ENCODE measurements at places on chromosomes 12 and 14.

- peaks cover 3% of the 10 kb centered on the region for H3K27me3 ChIP-seq
- H3K4me1 ChIP-seq, result peaks cover 31% of the 10 kb centered on the region
- DNase-seq, result no peak
- no peaks in the 10 kb centered on the region for H3K36me3 ChIP-seq
Observed at GRCh38 chr14:61611880-61612630, 83.3 kb upstream of the HIF1A start.

- H3K36me3 ChIP-seq, result no peaks in the 10 kb centered on the region
- peaks cover 14% of the 10 kb centered on the region for H3K4me1 ChIP-seq
- peak overlapping the region; percentile 75 for H3K4me3 ChIP-seq
- peak; percentile 64 for DNase-seq
- H3K27ac ChIP-seq, result peak overlapping the region; percentile 92
Observed at GRCh38 chr12:120402217-120402616, 33.3 kb upstream of the MSI1 start.

DNA sequence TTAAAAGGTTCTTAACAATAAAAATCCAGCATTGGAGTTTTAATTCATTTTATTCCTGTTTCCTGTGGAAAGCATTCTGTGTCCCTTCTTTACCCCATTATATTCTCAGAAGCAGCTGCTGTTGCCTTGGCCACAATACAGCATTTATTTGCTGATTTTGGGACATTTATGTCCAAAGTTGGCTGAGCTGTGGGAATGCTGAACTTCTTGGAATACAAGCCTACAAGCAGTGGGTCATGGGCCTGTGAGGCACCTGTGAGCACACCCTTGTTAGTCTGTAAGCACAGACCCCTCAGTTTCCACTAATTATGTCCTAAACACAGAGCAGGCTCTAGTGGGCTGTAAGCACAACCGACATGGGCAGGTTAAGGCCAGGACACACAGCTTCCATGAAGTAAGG lies 122.2 kb upstream of the IGF1 start:
- H3K27ac ChIP-seq, result no peak overlapping the region
- no peak for DNase-seq
- no peaks in the 10 kb centered on the region for H3K36me3 ChIP-seq
- no peak overlapping the region for H3K4me3 ChIP-seq
- H3K4me1 ChIP-seq, result no peaks in the 10 kb centered on the region
- peaks cover 4% of the 10 kb centered on the region for H3K27me3 ChIP-seq

GRCh38 chr12:83676781-83677295 lies 990.1 kb downstream of the TMTC2 start:
- no peak for DNase-seq
- H3K4me3 ChIP-seq, result no peak overlapping the region
- no peaks in the 10 kb centered on the region for H3K4me1 ChIP-seq
- no peaks in the 10 kb centered on the region for H3K27me3 ChIP-seq
- no peak overlapping the region for H3K27ac ChIP-seq

DNA sequence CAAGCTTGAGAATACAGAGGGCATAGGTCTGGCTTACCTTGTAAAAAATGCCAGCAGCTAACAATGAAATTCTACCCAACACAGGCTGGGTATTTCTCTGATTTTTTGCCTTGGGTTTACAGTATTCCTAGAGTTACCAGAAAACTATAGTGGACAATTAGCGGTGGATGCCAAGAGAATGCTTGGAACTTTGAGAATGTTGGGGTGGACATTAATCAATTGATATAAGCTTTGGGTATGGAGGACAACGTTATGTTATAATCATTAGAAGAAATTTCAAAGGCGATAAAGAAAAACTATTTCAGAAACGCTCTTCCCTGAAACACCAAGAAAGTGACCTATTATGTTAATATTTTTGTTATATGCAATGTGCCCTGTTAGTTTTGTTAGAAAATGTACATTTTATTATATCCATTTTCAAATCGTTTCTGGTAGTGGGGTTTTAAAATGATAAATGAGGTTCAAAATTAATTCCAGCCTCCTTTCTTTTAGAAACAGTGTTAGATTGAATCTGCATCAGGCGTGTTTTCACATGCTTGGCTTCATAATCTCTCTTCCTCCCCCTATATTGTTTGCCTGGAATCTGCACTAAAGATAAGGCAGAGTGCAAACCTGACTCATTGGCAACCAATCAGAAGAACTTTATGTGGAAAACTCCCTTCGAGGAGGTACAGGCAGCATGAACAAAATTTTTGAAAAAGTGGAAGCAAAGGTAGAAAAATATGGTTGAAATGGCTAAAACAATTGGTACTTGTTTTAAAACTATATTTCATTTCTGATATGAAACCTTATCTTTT lies 1.4 kb upstream of the PTPRQ start:
- H3K27ac ChIP-seq, result no peak overlapping the region
- no peak for DNase-seq
- H3K4me1 ChIP-seq, result no peaks in the 10 kb centered on the region

DNA sequence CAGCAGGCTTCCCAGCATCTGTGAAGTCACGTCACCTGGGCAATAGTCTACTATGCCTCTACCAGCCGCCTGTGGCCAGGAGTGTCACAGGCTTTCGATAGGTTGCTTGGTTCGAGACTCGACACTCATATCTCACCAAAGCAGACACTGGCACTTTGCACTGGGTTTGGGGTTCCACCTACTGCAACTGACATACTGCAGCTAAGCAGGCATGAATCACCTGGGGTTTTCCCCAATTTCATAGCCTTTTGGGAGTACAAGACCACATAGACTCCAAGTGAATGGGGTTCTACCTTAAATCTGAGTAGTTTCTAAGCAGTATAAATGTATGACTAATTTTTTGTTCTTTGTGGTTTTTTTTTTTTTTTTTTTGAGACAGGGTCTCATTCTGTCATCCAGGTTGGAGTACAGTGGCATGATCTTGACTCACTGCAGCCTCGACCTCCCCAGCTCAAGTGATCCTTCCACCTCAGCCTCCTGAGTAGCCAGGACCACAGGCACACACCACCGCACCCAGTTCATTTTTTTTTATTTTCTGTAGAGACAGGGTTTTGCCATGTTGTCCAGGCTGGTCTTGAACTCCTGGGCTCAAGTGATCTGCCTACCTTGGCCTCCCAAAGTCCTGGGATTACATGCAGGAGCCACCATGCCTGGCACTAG lies 32.1 kb downstream of the DMAC2L start:
- peak overlapping the region; percentile 7 for H3K4me3 ChIP-seq
- H3K4me1 ChIP-seq, result peaks cover 37% of the 10 kb centered on the region
- DNase-seq, result no peak
- no peaks in the 10 kb centered on the region for H3K36me3 ChIP-seq

DNA sequence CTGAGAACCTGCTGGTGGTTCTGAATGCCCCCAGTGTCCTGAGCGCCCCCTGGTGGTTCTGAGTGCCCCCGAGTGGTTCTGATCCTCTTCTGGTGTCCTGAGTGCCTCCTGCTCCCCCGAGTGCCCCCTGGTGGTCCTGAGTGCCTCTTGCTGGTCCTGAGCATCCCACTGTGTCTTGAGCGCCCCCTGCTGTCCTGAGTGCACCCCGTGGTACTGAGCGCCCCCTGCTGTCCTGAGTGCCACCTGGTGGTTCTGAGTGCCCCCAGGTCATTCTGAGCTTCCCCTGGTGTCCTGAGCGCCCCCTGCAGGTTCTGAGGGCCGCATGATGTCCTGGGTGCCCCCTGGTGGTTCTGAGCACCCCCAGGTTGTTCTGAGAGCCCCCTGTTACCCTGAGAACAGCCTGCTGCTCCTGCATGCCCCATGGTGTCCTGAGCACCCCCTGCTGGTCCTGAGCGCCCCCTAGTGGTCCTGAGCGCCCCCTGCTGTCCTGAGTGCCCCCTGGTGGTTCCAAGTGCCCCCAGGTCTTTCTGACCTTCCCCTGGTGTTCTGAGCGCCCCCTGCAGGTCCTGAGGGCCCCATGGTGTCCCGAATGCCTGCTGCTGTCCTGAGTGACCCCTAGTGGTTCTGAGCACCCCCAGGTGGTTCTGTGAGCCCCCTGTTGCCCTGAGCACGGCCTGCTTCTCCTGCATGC lies 1165.4 kb downstream of the TMEM121 start:
- H3K27ac ChIP-seq, result no peak overlapping the region
- no peak overlapping the region for H3K4me3 ChIP-seq
- H3K4me1 ChIP-seq, result no peaks in the 10 kb centered on the region
- peaks cover 8% of the 10 kb centered on the region for H3K27me3 ChIP-seq
- H3K36me3 ChIP-seq, result peaks cover 10% of the 10 kb centered on the region

GRCh38 chr14:96100161-96101064 lies 61.3 kb downstream of the C14orf132 start:
- H3K4me3 ChIP-seq, result no peak overlapping the region
- peak; percentile 91 for DNase-seq
- H3K4me1 ChIP-seq, result peaks cover 34% of the 10 kb centered on the region

- peaks cover 3% of the 10 kb centered on the region for H3K27me3 ChIP-seq
- DNase-seq, result no peak
- H3K4me3 ChIP-seq, result no peak overlapping the region
- no peaks in the 10 kb centered on the region for H3K4me1 ChIP-seq
Observed at GRCh38 chr14:63413009-63413408, 94.3 kb upstream of the GPHB5 start.

- no peak overlapping the region for H3K27ac ChIP-seq
- no peak overlapping the region for H3K4me3 ChIP-seq
- peaks cover 3% of the 10 kb centered on the region for H3K36me3 ChIP-seq
Observed at GRCh38 chr14:99136047-99136400, 136.0 kb downstream of the BCL11B start.

DNA sequence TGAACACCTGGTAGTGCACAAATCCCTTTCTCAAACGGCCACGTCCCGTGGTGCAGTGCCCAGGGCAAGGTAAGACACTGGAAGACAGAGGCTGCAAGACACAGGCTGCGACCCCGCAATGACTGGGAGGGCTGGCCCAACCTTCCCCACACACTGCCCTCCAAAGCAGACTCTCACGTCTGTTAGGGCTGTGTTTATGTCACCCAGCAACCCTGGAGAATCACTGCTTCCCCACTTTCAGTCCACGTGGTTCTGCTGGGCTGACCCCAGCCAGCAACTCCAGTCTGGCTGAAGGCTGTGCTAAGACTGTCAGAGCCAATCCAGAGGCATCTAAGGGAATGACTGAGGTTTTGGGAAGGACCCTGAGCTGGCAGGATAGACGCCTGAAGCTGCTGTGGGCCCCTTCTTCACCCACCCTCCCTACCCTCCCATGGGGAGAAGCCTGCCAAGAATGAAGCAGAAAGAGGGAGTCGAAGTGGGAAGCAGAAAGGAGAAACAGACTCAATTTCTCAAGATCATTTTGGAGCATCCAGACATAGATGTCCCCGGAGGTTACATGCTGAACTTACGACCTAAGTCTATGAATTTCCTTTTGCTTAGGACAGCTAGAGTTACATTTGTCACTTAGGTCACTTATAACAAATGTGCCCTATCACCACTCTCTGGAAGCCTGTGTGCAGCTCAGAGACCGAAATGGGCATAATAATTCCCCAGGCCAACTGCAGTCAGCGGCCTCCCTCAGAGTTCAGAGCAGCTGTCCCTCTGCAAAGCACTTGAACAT lies 11.7 kb downstream of the KDM2B start:
- H3K36me3 ChIP-seq, result no peaks in the 10 kb centered on the region
- H3K4me1 ChIP-seq, result peaks cover 6% of the 10 kb centered on the region
- DNase-seq, result no peak
- no peak overlapping the region for H3K4me3 ChIP-seq

DNA sequence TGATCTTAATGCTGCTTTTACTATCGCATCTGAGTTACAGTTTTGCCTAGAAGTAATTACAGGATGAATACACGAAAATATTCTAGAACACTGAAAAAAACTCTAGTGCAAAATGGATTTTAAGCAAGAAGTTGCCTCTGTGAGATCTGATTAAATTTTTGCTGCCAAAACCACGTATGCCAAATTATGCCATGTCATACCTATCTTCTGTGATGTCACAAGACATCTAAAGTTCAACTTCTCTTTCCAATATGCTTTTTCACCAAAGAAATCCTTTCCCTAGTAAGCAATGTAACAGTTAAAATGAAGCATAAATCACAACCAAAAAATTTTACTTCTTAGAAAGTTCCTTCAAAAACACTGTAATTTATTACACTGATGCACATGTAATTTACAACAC lies 39.6 kb downstream of the HECTD4 start:
- no peaks in the 10 kb centered on the region for H3K36me3 ChIP-seq
- H3K4me1 ChIP-seq, result peaks cover 28% of the 10 kb centered on the region
- no peak overlapping the region for H3K4me3 ChIP-seq
- DNase-seq, result no peak

- peak overlapping the region; percentile 94 for H3K4me3 ChIP-seq
- peak overlapping the region; percentile 98 for H3K27ac ChIP-seq
- peaks cover 2% of the 10 kb centered on the region for H3K4me1 ChIP-seq
- DNase-seq, result no peak
- no peaks in the 10 kb centered on the region for H3K36me3 ChIP-seq
Observed at GRCh38 chr14:22588526-22589095, 413 bp downstream of the DAD1 start.

DNA sequence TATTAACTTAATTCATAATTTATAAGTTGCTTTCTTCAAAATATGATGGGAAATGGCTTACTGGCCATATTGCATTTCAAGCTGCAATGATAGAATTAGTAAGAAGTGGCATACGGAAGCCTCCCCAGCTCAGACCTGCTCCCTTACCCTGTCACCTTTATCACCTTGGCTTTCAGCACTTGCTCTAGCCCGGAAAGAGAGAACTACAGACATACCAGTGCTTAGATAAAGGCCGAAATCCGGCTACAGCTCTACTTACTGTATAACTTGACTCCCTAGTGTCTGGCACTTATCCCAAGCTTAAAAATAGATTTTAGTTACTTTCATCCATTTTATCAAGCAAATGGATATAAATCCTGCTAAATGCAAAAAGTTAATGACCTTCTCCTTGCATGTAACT lies 42.5 kb downstream of the PKP2 start:
- no peak for DNase-seq
- H3K36me3 ChIP-seq, result no peaks in the 10 kb centered on the region
- no peak overlapping the region for H3K4me3 ChIP-seq
- H3K27me3 ChIP-seq, result no peaks in the 10 kb centered on the region
- H3K4me1 ChIP-seq, result peaks cover 14% of the 10 kb centered on the region

DNA sequence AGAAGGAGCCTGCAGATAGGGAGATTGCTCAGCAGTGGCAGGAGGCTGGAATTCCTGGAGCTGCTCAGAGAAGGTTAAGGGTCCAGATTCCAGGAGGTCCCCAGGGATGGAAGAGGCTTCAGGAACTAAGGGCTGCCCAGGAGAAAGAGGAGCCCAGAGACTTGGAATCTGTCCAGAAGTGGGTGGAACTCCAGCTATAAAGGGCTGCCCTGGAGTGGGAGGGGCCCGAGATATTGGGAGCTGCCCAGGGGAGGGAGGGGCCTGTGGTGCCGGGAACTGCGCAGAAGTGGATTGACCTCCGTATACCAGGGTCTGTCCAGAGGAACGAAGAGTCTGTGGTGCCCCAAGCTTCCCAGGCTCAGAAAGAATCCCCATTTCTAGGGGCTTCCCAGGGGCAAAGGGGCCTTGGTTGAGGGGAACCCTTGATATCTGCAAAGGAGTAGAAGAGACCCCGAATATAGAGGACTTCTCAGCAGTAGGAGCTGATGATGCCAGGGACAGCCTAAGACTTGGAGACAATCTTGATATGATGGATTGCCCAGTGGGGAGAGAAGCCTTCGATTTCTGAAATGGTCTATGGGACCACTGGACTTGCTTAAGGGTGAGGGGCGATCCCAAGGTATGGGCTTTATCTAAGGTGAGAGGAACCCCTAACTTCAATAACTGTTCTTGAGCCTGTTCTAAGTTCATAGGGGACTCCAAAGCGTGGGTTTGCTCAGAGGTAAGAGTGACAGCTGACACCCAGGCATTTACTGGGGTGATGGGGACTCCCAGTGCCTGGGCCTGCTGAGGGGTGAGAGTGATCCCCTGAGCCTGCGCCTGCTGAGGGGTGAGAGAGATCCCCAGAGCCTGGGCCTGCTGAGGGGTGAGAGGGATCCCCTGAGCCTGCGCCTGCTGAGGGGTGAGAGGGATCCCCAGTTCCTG lies 45.0 kb downstream of the FAM186A start:
- no peak overlapping the region for H3K27ac ChIP-seq
- H3K4me1 ChIP-seq, result no peaks in the 10 kb centered on the region
- no peaks in the 10 kb centered on the region for H3K36me3 ChIP-seq
- H3K4me3 ChIP-seq, result no peak overlapping the region
- H3K27me3 ChIP-seq, result no peaks in the 10 kb centered on the region
- DNase-seq, result no peak
